ENCODE measurements at places on chromosomes 4 and X.
A peak's percentile ranks its signal among the peaks of the same experiment; 100 is the strongest.

- DNase-seq = peak; percentile 17
Measured at GRCh38 chrX:18034945-18035344, 173.8 kb upstream of the RAI2 start.

DNA sequence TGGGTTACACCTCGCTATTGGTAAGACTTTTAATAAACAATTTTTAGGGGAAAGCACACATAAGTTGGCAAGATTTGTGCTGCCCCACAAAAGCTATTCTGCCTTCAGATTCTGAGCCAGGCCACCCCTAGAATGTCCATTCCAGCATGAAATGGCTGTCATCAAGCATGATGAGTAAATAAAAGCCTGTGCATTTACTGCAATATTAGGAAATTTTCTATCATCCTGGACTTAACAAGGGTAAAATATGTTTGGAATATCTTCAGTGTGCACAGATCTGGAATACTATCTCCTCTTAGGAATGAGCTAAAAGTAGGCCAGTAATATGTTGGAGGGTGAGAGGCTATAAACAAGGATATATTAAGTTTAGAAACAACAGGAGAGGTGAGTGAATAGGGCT lies 510.9 kb downstream of the ANKRD50 start:
- peak; percentile 46 for DNase-seq

GRCh38 chr4:74768857-74769525 lies 25.3 kb downstream of the BTC start:
- DNase-seq = peak; percentile 25

- DNase-seq = no peak
Measured at GRCh38 chr4:76939184-76939583, 10.4 kb upstream of the SEPTIN11 start.

- DNase-seq = peak; percentile 35
Measured at GRCh38 chr4:151324752-151325110, 674 bp downstream of the SH3D19 start.

DNA sequence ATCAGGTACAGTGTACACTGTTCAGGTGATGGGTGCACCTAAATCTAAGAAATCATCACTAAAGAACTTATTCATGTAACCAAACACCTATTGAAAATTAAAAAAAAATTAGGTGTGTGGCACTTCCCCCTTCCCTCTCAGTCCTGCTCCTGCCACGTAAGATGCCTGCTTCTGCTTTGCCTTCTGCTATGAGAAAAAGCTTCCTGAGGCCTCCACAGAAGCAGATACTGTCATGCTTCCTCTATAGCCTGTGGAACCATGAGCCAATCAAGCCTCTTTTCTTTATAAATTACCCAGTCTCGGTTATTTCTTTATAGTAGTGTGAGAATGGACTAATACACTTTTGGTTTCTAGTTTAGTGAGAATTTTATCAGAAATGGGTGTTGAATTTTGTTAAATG lies 459.8 kb upstream of the DIPK2B start:
- no peak for DNase-seq

GRCh38 chr4:122412547-122412946 lies 33.7 kb downstream of the ADAD1 start:
- DNase-seq = peak; percentile 3

- peak; percentile 64 for DNase-seq
Measured at GRCh38 chrX:20521222-20521621, 254.5 kb upstream of the RPS6KA3 start.

- DNase-seq = peak; percentile 91
Measured at GRCh38 chr4:146255874-146256273, 41.5 kb downstream of the REELD1 start.

DNA sequence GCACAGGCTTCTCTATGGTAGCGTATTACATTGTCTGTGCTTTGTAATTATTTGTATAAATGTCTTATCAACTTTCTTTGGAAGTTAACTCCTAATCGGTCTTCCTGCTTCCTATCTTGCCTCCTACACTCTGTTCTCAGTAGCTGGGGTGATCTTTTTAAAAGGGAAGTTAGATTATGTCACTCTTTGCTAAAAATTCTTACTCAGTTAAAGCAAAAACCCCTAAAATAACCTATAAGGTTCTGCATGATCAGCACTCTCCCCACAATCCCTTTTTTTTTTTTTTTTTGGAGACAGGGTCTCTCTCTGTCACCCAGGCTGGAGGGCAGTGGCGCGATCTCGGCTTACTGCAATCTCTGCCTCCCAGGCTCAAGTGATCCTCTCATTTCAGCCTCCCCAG lies 2.6 kb upstream of the PRPS1 start:
- no peak for DNase-seq

- no peak for DNase-seq
Measured at GRCh38 chrX:117989512-117989911, 127.1 kb downstream of the KLHL13 start.

- DNase-seq = peak; percentile 70
Measured at GRCh38 chr4:41256131-41256739, 493 bp upstream of the UCHL1 start.

GRCh38 chrX:40513012-40513411 lies 67.8 kb upstream of the ATP6AP2 start:
- DNase-seq = no peak

- DNase-seq = peak; percentile 61
Measured at GRCh38 chr4:78477276-78477675, 74.3 kb upstream of the ANXA3 start.

DNA sequence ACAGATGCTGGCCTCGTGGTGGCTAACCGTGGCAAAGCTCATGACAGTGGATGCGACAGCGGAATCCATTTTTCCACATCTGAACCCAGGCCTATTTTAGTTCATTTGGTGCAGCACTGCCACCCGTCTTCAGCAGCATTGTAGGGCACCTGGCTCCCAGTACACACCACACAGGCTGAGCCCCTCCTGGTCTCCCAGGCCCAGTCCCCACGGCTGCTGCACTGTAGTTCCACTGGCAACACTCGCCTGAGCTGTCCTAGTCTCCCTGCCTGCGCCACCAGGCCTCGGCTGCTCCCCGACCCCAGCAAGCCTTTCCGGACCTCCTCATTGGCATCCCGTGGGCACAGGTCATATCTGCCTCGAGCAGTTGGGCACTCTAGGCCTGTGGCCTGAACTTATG lies 76.2 kb downstream of the MTMR1 start:
- no peak for DNase-seq

DNA sequence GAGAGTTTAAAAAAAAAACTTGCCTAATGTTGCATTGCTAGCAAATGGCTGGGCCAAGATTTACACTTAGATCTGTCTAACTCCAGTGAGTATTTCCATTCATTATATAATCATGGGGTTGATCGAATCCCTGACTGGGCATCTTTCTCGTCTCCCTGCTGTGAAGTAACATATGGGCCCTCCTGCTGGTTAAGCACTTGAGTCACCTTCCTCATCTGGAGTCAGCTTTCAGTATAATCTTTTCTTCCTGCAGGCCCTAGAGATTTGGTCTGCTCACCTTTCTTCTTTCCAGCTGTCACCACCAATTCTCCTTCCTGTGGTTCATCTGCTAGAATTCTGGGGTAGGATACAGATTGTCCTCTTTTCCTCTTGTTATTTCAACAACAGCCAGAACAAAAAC lies 41.6 kb downstream of the TIGD2 start:
- peak; percentile 12 for DNase-seq

DNA sequence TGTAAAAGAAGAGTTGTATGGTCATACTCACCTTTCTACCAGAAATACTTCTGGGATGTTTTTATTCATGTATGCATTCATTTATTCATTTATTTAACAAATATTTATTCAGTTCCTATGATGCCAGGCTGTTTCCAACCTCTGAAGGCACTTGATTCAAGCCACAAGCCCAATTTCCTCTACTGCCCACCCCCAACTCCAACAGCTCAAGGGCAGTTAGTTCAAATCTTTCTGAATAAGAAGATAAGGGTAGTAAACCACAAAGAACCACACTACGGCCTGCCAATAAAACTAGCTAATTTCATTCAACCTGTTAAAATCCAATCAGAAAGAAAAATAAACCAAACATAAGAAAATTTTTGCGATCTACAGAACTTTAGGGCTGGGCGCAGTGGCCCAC lies 31.2 kb downstream of the LRBA start:
- no peak for DNase-seq

- DNase-seq = peak; percentile 82
Measured at GRCh38 chr4:174198828-174199227, 84.6 kb downstream of the FBXO8 start.

Data from fibroblast of skin of right quadriceps (primary cell).